CD4-positive, alpha-beta T cell treated with Interleukin-12 subunit alpha and Interleukin-12 subunit beta, for 1 hour (primary cell): ENCODE measurements at places on chromosomes 7 and 10.

DNA sequence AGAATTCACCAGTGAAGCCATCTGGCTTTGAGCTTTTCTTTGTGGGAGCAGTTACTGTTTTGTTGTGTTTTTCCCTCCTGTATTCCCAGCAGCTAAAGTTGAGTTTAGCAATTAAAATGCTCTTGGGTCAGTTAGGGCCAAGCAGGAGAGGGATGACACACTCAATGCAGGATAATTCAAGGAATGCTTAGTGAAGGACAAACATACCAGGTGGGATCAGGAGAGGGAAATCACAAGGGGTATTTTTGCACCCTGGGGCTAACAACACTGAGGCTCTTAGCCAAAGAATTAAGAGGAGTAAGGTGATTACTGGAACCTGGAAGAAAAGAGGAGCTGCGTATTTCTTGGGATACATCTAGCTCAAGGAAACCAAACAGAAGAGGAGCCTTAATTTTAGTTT is 82.4 kb upstream of the KCND2 start:
- DNase-seq, result no peak

DNA sequence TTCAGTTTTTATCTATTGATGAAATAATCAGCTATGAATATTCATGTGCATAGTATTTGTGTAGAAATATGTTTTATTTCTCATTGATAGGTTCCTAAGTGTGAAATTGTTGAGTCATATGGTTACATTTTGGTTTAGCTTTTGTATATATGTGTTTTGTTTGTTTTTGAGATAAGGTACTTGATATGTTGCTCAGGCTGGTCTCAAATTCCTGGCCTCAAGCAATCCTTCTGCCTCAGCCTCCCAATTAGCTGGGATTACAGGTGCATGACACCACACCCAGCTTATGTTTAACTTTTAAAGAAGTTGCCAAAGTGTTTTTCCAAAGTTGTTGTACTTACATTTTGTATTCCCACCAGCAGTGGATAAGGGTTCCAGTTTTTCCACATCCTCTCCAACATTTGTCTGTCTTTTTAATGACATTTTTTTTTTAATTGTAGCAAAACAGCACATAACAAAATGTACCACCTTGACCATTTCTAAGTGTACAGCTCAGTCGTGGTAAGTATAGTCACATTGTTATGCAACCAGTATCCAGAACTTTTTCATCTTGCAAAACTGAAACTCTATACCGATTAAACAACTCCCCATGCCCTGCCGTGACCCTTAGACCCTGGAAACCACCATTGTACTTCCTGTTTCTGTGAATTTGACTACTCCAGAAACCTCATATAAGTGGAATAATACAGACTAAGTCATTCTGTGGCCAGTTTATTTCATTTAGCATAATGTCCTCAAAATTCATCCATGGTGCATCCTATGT is 12.6 kb upstream of the UBE2D1 start:
- DNase-seq, result peak; percentile 13

- no peak for DNase-seq
These were observed 619.8 kb downstream of the LRMDA start for GRCh38 chr10:76051007-76051936.

GRCh38 chr7:24866004-24866615 is 108.8 kb upstream of the GSDME start:
- DNase-seq, result no peak

DNA sequence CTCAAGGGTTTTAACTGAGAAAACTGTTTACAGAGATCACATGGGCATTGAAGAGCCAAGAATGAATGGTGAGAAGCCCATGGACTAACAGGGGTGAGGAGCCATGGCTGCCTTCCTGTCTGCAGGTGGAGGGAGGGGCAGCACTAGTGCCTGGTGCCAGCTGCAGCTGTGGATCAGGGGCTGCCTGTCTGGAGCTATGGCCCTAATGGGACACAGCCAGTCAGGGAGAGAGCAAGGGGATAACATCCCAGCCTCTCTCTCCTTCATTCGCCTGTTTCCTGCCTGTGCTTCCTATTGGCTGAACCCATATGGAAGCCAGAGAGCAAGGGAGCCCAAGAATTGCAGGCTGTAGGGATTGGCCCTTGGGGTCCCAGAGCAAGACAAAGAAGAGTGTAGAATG is 125.8 kb upstream of the GAD2 start:
- DNase-seq, result no peak
